ENCODE measurements at places on chromosomes 6 and 20. TPM values are rescaled to one million over a fixed set of nuclear protein-coding genes. Genes with fewer than 3 reads are reported as not detected.

MAS1 gene
- total RNA-seq, result not detected

- DNase-seq, result no peak
Observed at GRCh38 chr20:31440012-31440659, at the start of gene DEFB123. Gene DEFB123, plus strand, starts transcription at chr20:31440632. Its CDS starts 67 bp downstream, at chr20:31440699.

DNA sequence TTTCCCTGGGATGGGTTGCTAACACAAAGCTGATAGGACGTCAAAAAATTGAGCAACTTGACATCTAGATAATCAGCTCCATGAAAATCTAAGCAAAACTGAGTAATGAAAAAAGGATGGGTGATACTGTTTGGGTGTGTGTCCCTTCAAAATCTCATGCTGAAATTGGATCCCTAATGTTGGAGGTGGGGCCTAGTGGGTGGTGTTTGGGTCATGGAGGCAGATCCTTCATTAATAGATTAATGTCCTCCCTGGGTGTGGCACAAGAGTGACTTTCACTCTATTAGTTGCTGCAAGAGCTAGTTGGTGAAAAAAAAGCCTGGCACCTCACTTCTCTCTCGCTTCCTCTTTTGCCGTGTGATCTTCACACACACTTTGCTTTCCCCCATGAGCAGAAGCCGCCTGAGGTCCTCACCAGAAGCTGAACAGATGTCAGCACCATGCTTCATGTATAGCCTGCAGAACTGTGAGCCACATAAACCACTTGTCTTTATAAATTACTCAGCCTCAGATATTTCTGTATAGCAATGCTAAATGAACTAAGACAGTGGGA, 160.9 kb downstream of the FRK start:
- no peak for DNase-seq

DNA sequence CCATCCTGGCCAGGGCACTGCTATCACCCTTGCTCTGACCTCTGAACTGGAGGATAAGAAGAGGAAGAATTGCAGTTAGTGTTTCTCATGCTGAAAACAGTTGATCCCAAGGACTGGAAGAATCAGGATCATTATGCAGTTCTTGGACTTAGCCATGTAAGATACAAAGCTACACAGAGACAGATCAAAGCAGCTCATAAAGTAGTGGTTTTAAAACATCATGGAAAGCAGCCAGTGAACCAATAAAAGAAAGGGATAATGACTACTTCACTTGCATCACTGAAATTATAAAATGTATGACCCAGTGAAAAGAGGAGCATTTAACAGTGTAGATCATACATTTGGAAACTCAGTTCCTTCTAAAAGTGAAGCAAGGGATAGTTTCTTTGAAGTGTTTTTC, 47.7 kb downstream of the DNAH8 start:
- no peak for DNase-seq

RNF39 gene
- total RNA-seq, result not detected

DNA sequence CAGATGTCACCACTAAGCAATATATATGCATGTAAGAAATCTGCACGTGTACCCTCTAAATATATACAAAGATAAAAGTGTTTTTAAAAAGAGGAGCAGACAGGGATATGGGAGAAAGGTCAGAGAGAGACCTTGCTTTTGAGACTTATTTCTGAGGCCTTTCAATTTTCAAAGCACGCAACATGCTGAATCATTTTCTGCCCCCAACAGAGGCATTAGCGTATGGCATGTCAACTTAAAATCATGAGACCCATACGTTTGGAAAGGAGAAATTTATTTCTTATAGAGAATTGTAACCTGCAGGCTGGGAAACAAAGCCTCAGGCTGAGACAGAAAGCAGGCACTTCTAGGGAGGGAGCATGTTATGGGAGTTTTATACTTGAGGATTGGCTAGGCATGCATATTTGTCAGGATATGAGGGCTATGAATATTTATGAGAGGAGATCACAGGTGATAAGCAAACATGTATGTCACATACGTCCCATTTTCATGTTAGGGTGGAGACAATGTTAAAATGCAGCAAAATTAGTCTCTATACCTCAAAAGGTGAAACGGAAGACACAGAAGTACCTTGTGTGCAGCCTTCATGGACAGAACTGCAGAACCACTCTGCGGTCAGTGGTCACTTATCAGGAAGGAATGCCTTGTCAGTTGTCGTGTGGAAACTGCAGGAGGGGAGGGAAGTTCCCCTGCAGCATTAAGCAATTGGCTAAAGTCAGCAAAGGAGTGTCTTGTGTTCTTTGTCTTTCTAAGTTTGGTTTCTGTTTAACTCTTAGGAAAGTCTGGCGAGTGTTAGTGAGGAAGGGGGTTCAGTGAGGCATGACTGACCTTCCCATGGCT, 6.3 kb upstream of the GABRR2 start:
- DNase-seq, result no peak

DNA sequence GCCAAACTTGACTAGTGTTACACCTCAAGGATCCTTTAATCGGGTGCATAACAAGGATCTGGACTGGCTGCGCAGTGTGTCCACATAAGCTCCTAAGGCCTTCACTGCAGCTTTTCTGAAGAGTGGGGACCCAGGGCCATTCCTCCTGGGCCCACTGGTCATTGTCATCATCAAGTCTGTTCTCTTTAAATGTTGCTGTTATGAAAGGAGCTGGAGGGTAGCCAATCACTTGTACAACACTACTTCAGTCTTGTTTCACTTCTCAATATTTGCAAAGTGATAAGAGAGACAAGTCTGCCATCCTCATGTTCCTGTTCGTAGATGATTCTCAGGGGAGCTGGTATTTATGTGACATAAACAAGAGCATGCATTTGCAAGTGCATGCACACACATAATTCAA, 149.8 kb downstream of the SYNDIG1 start:
- DNase-seq, result no peak

- DNase-seq, result no peak
Observed at GRCh38 chr6:108667993-108668392, 107.3 kb downstream of the FOXO3 start.

DNA sequence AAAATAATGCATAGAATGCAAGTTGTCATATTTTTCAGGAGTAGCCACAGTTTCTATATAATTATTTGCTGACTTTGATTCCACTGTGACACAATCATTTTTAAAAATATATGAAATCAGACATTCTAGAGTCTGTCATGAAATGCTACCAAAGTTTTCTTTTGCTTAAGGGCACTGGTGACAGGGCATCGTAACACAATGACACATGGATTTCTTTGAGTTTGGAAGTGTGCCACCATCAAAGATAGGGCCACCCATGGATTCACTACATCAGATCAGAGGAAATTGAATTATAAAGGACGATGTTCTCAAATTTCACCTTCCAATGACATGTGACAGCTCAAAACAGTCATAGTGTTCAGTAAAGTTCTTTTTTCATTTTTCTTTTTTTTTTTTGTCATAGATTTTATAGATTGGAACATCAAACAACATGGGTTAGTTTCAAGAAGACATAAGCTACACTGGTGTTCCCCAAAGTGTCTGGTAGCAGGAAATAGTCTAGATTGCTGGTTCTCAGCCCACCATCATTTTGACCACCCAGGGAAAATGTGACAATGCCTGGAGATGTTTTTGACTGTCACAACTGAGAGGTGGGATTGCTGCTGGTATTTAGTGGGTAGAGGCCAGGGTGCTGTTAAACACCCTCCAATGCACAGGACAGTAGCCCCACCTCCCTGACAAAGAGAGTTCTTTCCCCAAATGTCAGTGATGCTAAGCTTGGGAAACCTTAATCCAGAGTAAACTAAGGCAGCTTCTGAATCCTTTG, 123.8 kb upstream of the DOK5 start:
- no peak for DNase-seq

DNA sequence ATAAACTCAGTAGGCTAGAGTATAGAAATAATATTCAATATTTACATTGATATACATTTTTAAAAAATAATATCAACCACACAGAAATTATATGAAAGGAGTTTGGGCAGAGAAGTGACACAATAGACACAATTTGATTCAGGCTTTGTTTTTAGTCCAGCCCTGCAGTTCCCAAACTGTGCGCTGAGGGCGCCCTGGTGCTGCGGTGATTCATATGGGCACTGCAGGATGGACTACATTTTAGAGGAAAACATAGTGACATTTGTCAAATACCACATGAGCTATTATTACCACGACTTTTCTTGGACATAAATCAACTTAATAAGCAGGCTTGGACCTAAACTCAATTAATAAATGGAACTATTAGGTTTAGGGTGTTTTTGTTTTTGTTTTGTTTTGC, 364.3 kb upstream of the ID4 start:
- DNase-seq, result no peak

DNA sequence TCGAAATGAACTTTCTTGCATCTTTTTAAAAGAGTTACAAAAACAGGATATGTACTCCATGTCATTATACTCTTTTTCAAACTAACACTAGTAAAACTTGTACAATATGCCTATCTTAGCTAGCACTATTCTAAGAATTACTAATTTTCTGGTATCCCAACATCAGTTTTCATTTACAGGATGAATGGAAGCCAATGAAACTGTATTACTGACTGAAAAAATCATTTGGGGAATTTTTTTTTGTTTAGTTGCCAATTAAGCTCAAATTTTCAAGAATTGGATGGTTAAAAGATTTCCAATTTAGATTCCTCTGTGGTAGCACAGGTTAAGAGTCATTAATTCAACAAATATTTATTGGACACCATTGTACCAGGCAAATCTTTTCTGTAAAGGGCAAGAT, 30.7 kb downstream of the TASP1 start:
- DNase-seq, result no peak

RNF144B gene
- total RNA-seq, result 2.0 TPM

- DNase-seq, result no peak
Observed at GRCh38 chr6:70680396-70680795, 12.7 kb downstream of the SMAP1 start.

FOXC1 gene
- not detected for total RNA-seq

DNA sequence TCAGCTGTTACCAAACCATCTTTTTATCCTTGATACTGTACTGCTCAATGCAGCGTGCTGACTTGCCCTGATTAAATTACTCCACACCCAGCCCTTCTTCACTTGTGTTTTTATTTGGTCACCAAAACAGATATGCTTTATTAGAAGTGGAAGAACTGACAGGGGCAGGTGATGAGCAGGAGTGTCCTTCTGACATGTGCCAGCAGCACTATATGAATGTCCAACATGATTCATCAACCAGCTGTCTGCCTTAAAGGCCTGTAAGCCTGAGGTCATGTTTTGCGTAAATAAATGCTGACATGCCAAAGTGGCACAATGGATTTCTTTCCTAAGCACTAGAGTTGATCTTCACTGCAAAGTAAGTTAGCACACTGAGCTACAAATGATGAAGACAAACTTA, 15.4 kb downstream of the POPDC3 start:
- no peak for DNase-seq

OR12D3 gene
- not detected for total RNA-seq

DNA sequence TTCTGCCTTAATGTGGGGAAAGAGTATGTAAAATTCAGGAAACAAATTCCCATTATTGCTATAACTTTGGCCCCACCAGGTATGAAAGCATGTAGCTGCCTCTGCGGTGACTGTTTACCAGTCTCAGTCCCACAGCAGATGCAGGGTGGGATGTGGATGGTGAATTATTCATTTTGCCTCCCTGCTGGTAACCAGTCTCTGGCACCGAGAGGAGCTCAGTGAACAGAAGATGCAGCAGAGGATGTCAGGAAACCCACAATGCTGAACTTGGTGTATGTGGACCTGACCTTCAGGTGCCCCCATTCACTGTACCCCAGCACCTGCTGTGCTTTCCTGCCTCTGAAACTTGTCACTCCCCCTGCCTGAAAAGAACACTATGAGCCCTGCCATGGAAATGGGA, 8.8 kb upstream of the METTL24 start:
- no peak for DNase-seq

HLA-DRB5 gene
- total RNA-seq, result 9.3 TPM

GRCh38 chr6:2480267-2480966, 235.0 kb upstream of the GMDS start:
- no peak for DNase-seq

- DNase-seq, result no peak
Observed at GRCh38 chr20:21103582-21104465, 2.3 kb downstream of the LINC00237 start.

DNA sequence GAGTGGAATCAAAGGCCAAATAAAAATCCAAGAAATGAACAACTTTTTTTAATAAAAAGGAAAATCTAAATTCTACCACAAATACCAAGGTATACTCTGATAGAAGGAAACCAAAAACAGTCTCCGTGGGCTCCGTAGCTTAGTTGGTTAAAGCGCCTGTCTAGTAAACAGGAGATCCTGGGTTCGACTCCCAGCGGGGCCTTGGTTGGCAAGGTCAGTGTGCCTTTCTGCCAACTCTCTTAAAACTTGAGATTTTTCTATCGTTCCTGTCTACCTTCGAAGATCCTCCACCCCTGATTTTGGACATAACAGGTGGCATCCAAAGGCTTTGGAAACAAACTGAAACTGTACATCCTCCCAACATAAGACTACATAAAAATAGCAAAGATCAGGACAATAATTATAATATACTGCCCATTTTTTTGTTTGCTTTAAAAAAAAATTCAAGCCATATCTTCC, 197.9 kb downstream of the TRIM27 start:
- DNase-seq, result no peak
